ENCODE measurements at places on chromosomes 4 and X.

- H3K4me3 ChIP-seq = no peak overlapping the region
- no peaks in the 10 kb centered on the region for H3K27me3 ChIP-seq
Observed at GRCh38 chr4:78155616-78156105, 98.5 kb downstream of the FRAS1 start.

DNA sequence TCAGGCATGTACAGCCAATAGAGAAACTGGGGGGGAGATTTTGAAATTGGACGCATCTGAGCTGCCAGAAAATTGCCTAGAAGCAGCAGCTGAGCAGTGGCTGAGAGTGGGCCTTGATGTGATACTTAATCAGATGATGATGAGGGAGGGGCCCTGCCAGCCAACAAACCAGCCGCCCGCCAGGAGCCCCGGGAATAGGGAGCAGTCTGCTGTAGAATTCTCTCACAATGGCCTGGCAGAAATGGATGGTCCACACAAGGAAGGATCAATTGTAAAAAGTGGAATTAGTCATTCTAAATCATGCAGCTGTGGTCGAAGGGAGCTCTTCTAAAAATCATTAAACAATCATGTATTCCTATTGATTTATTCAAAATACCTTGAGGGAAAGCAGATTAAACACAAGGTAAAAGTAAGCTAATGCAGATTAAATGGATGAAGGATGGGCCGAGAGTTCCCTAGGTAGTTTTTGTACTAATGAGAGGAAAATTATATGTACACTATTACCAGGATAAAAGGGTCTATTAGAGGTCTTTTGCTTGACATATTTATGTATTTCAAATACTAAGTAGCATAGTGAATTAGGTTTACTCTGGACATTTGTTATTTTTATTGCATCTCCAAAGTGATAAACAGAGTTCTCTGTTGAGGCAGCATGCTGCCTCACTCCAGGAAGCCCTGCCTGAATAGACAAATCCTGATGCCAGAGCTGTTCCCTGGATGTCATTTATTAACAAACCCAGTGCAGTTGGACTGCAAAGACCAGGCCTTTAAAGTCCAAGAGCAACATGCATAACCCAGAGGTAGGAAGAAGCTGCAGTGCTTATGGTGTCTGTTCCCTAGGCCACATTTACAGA lies 91.3 kb downstream of the NKX6-1 start:
- H3K4me3 ChIP-seq = no peak overlapping the region
- no peak for DNase-seq
- H3K4me1 ChIP-seq = no peaks in the 10 kb centered on the region

GRCh38 chr4:129143359-129143758 lies 47.4 kb downstream of the C4orf33 start:
- H3K4me3 ChIP-seq = no peak overlapping the region
- H3K4me1 ChIP-seq = no peaks in the 10 kb centered on the region
- no peaks in the 10 kb centered on the region for H3K27me3 ChIP-seq
- no peak overlapping the region for H3K27ac ChIP-seq
- no peak for DNase-seq

DNA sequence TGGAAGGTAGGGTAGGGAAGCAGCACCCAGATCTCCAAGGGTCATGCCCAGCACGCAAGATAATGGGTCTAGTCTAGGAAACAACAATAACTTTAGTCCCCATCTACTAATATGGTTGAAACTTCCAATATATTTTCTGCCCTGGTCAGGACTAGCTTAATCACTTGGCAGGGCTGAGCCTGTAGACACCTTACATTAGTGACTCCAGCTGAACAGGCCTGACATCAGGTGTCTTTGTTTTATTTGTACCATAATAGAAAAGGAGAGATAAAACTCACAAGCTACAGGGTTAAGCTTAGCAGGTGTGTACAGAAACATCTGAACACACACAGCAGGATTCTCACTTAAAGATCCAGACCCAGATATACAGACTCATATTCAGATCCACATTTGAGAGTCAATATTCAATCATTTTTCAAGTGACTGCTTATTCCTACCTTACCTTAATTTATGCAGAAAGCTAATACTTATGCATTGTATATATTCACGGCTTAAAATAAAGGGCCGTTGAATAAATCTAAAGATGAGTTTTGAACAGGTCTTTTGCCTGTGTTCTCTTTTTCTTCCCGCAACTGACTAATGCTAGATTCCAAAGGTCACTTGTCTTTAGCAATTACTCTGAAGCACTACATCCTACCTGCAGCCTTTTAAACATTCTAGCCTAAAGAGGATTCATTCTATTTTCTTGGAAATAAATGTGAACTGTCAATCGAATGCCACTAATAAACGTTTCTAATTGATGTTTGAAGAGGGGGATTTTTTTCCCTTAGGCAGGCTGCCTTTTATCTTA lies 745.3 kb downstream of the RPA4 start:
- no peak for DNase-seq
- no peaks in the 10 kb centered on the region for H3K4me1 ChIP-seq
- H3K4me3 ChIP-seq = no peak overlapping the region
- no peaks in the 10 kb centered on the region for H3K36me3 ChIP-seq
- no peak overlapping the region for H3K27ac ChIP-seq
- no peaks in the 10 kb centered on the region for H3K27me3 ChIP-seq

GRCh38 chrX:153692611-153693156 lies 5.0 kb downstream of the SLC6A8 start:
- H3K36me3 ChIP-seq = no peaks in the 10 kb centered on the region
- no peaks in the 10 kb centered on the region for H3K4me1 ChIP-seq
- no peak for DNase-seq
- H3K4me3 ChIP-seq = no peak overlapping the region

- H3K27ac ChIP-seq = no peak overlapping the region
- DNase-seq = no peak
Observed at GRCh38 chr4:24781999-24782745, 13.2 kb upstream of the SOD3 start.

DNA sequence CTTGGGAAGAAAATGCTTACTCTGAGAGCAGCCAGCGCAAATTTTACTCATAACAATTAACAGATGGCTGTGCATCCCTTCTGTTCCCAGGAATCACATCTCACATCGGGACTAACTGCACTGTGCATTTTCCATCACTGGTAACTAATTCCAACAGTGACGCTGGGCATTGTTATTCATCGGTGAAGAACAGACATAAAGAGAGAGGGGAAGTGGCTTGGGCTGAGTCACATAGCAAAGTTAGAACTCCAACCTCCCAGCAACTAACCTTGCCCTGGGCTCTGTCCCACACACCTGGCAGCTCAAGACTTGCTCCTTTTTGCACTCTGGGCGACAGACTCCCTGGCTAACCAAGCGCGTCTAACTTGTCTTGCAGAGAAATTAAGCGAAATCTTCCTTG lies 6.4 kb upstream of the LONRF3 start:
- no peak overlapping the region for H3K27ac ChIP-seq
- H3K4me3 ChIP-seq = no peak overlapping the region
- H3K4me1 ChIP-seq = no peaks in the 10 kb centered on the region
- H3K27me3 ChIP-seq = peaks cover 7% of the 10 kb centered on the region
- no peaks in the 10 kb centered on the region for H3K36me3 ChIP-seq
- peak; percentile 32 for DNase-seq

- peaks cover 84% of the 10 kb centered on the region for H3K4me1 ChIP-seq
- DNase-seq = peak; percentile 41
- peak overlapping the region; percentile 80 for H3K27ac ChIP-seq
- no peaks in the 10 kb centered on the region for H3K27me3 ChIP-seq
- H3K36me3 ChIP-seq = no peaks in the 10 kb centered on the region
- H3K4me3 ChIP-seq = peak overlapping the region; percentile 21
Observed at GRCh38 chr4:121789455-121789854, 11.7 kb upstream of the EXOSC9 start.

- no peaks in the 10 kb centered on the region for H3K4me1 ChIP-seq
- no peak for DNase-seq
- no peak overlapping the region for H3K4me3 ChIP-seq
Observed at GRCh38 chr4:116332508-116332907, 752.9 kb downstream of the TRAM1L1 start.

DNA sequence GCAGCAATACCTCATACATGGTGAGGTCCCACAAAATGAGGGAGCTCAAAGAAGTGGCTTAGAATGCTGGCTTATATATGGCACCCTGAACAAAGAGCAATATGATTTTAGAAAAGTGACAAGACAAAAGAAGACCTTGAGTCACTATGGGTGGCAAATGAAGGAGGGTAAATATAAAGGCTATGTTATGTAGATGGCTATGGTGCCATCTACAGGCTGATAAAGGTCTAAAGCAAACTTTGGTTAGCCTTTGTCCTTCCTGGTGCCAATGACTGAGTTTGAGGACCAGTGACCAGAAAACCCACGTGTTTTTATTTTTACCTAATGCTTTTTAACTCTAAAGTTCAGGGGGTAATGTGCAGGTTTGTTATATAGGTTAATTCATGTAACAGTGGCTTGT lies 151.8 kb downstream of the CCNG2 start:
- no peak overlapping the region for H3K27ac ChIP-seq
- no peak overlapping the region for H3K4me3 ChIP-seq
- peaks cover 22% of the 10 kb centered on the region for H3K27me3 ChIP-seq
- DNase-seq = peak; percentile 71
- H3K36me3 ChIP-seq = no peaks in the 10 kb centered on the region

- H3K4me3 ChIP-seq = no peak overlapping the region
- no peaks in the 10 kb centered on the region for H3K36me3 ChIP-seq
- no peak overlapping the region for H3K27ac ChIP-seq
- no peaks in the 10 kb centered on the region for H3K4me1 ChIP-seq
- no peak for DNase-seq
Observed at GRCh38 chrX:118965395-118965794, 9.0 kb upstream of the LONRF3 start.

DNA sequence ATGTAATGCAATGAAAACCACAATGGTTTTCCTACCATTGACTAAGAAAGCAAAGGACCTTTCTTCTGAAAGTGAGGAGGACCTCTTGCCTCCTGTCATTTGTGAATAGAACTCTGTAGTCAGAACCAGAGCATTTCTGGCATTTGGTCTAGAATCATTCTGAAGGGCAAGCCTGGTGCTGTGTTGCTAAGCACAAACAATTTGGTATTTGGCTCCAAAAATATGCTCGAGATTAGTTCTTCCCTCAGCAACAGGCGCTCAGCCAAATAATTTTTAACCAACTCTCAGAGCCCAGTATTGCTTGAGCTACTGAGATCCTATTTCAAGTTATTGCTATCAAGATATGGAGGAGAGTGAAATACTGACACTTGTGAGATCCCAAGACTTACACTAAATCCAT lies 71.0 kb downstream of the SNCA start:
- H3K27ac ChIP-seq = peak overlapping the region; percentile 35
- H3K27me3 ChIP-seq = no peaks in the 10 kb centered on the region
- peaks cover 10% of the 10 kb centered on the region for H3K4me1 ChIP-seq
- no peak overlapping the region for H3K4me3 ChIP-seq
- peak; percentile 68 for DNase-seq

DNA sequence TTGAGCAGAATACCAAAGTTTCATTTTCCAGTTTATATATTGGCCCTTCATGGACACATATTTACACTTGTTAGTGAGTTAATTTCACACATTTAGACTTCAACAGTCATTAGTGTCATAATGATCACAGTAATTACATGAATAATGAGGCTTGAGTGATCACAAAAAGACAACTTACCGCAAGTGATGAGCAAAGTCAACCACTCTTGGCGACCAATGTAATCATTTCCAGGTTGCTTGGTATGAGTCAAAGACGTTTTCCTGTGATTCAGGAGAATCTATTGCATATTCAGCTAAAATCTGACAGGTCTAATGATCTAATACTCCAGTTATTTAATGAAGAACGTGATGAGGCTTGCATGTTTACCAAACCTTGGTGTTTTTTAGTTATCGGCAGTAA lies 407.9 kb upstream of the TENM3 start:
- peak; percentile 2 for DNase-seq
- H3K4me1 ChIP-seq = no peaks in the 10 kb centered on the region
- no peaks in the 10 kb centered on the region for H3K36me3 ChIP-seq
- H3K27ac ChIP-seq = no peak overlapping the region

DNA sequence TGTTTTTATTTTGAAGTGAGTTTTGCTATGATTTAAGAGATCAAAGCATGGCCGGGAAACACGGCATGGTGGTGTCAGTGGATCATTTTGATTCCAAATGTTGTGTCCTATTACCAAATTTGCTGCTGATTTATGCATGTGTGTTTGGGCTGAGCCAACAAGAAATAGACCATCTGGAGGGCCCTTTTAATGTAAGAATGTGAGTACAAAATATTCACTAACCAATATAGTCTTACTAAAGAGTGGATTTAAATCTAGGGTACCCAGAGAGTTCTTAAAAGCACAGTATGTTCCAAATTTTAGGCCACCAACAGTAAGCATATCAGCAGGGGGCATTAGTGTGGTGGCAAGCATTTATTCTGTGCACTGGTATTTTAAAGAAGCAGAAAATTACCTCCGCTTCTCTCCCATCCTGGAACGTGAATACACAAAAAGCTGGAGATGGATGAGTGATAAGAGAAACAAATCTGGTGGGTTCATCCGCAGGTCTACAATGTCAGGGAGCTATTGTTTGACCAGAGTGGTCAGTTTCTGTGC lies 444.4 kb upstream of the IGFBP7 start:
- H3K4me3 ChIP-seq = no peak overlapping the region
- no peak for DNase-seq
- no peaks in the 10 kb centered on the region for H3K36me3 ChIP-seq
- H3K27me3 ChIP-seq = no peaks in the 10 kb centered on the region
- no peak overlapping the region for H3K27ac ChIP-seq

DNA sequence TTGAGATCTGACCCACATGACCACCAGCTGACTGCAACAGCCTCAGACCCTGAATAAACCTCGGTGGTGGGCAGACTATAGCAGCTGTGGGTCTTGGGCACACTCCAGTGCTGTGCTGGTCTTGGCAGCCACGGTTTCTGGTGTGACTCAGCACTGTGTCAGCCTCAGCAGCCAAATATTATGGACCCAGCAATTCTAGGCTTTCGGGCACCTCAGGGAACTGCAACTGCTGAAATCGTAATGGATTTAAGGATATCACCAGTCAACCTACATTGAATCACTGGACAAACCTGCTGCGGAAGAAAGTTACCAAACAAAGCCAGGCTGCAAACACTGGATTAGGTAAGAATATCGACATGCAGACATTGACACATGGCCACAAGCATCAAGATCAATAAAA lies 10.5 kb upstream of the UBE2NL start:
- no peak overlapping the region for H3K27ac ChIP-seq
- H3K27me3 ChIP-seq = no peaks in the 10 kb centered on the region
- peak; percentile 60 for DNase-seq
- H3K36me3 ChIP-seq = no peaks in the 10 kb centered on the region
- peaks cover 24% of the 10 kb centered on the region for H3K4me1 ChIP-seq

GRCh38 chrX:125203737-125204578 lies 115.7 kb upstream of the TEX13C start:
- peak; percentile 20 for DNase-seq
- H3K27ac ChIP-seq = no peak overlapping the region
- peak overlapping the region; percentile 58 for H3K4me3 ChIP-seq
- no peaks in the 10 kb centered on the region for H3K36me3 ChIP-seq
